Cardiac muscle cell (in vitro differentiated cells and primary cell): ENCODE measurements at places on chromosomes 5 and 9. TPM values are rescaled to one million over a fixed set of nuclear protein-coding genes. Genes with fewer than 3 reads are reported as not detected.

NEK6 gene
- 13.8 and 27.0 TPM in 2 replicates for total RNA-seq

CARTPT gene
- total RNA-seq = not detected in 2 replicates

CDHR2 gene
- 0.07 and 0.60 TPM in 2 replicates for total RNA-seq

SPINK6 gene
- not detected in 2 replicates for total RNA-seq

F12 gene
- total RNA-seq = 3.4 and 4.6 TPM in 2 replicates

DND1 gene
- total RNA-seq = 1.0 and 2.1 TPM in 2 replicates

ENTREP1 gene
- total RNA-seq = 110 and 176 TPM in 2 replicates

TNIP1 gene
- total RNA-seq = 134 and 147 TPM in 2 replicates

ANKRD31 gene
- total RNA-seq = under 0.01 and 0.21 TPM in 2 replicates

HAVCR2 gene
- 0.04 and 1.3 TPM in 2 replicates for total RNA-seq

PCSK1 gene
- total RNA-seq = not detected in 2 replicates

SLC4A9 gene
- not detected in 2 replicates for total RNA-seq

FLT4 gene
- total RNA-seq = 5.3 and 9.0 TPM in 2 replicates
